ENCODE measurements at places on chromosomes 6 and 20.
A peak's percentile ranks its signal among the peaks of the same experiment; 100 is the strongest.

GRCh38 chr6:26003102-26003694 lies 40.6 kb downstream of the TRIM38 start:
- peak; percentile 53 for DNase-seq

DNA sequence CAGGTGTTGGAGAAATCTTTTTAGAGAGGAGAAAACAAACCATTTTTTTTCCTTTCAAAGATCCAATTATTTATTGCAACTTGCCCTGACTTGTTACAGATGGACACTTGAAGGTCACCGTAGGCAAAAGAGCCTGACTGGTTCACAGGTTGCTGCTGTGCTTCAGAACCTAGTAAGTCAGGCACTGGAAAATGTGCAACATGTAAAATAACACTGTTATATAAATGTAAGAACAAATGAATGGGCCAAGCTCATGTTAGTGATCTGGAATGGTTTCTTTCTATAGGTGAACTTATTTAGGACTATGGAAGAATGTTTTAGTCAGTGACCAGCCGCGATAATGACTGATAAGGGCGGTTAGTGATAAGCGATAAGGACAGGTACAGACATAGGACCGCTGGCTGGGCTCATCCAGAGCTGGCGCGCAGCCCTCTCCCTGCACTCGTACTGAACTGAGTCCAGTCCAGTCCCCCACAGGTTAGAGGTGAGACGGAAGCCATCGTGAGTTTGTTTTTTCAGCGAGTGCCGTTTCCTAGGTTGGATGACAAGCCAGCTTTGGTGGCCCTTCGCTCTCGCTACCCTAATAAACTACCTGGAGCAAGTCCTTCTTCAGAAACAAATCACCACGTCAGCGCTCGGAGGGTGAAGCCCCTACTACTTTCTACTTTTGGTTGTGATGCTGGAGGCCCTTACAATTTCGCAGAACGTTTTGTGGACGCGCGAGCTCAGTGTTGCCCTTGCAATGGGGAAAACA lies 94.4 kb upstream of the PRDM1 start:
- no peak for DNase-seq

DNA sequence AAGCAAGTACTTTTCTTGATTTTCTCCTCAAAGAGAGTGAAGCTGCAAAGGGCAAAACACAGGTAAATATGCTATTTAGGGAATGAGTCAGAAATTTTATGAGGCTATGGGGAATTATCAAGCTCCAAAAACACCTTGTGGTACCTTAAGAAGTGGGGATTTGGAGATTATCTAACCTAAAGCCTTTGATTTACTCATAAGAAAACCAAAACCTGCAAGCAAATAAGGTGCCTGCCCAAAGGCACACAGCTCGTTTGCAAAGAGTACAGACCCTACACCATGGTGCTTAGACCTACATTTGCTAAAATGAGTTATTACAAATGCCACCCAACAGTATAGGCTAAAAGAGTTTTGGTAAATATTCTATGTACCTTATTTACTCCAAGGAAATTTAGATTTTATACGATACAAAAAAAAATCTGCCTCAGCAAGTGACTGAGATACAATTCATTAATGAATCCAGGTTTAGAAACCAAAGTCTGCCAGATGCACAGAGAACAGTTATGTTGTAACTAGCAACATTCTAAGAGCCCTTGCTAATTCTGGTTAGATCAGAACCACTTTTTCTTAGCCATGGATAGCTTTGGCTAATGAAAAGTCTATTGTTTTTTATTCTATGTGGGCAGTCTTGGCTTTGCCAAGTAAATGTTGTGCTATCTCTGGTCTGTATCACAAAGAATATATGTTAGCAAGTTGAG lies 101.5 kb downstream of the KHDC1L start:
- DNase-seq = no peak

GRCh38 chr6:130933712-130934200 lies 106.5 kb downstream of the SMLR1 start:
- no peak for DNase-seq

- no peak for DNase-seq
Measured at GRCh38 chr6:68445926-68446325, 189.2 kb upstream of the ADGRB3 start.

DNA sequence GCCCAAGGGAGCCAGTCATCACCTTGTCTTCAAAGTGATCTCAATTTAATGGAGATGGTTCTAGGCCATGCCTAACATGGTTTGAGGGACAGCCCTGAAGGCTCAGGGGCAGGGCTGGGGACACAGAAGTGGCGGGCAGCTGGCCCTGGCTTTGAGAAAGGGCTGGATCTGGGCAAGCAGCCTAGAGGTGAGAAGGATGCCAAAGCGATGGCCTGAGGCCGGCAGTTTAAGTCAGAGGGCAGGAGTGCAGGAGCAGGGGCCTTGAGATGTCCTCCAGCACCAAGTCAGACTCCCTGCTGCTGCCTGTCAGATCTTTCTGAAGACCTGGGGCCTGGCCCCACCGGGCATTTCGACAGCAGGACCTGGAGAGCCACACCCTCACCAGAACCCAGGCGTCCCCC lies 28.4 kb upstream of the APMAP start:
- no peak for DNase-seq

DNA sequence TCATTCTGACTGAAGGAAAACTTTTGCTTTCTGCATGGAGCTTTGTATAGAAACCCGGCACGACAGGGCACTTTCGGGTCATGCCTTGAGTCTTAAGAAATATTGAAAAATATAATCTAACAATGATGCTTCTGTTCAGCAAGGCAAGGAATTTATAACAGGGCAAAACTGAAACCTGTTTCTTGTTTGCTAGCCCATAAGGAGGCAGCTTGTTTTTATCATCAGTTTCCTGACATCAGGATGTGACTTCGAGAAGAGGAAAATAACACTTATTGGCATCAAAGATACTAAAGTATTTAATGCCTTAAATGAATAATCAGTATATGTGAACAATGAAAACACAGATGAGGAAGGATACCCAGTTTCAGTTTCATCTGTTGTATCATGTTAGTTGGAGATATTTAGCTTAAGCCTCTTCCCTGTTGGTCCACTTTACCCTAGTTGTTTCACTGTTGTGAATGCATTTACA lies 146.5 kb downstream of the CDKAL1 start:
- DNase-seq = no peak

- DNase-seq = no peak
Measured at GRCh38 chr6:32046450-32047083, 8.4 kb downstream of the CYP21A2 start.

GRCh38 chr6:158376631-158377081 lies 64.4 kb downstream of the TULP4 start:
- peak; percentile 93 for DNase-seq

DNA sequence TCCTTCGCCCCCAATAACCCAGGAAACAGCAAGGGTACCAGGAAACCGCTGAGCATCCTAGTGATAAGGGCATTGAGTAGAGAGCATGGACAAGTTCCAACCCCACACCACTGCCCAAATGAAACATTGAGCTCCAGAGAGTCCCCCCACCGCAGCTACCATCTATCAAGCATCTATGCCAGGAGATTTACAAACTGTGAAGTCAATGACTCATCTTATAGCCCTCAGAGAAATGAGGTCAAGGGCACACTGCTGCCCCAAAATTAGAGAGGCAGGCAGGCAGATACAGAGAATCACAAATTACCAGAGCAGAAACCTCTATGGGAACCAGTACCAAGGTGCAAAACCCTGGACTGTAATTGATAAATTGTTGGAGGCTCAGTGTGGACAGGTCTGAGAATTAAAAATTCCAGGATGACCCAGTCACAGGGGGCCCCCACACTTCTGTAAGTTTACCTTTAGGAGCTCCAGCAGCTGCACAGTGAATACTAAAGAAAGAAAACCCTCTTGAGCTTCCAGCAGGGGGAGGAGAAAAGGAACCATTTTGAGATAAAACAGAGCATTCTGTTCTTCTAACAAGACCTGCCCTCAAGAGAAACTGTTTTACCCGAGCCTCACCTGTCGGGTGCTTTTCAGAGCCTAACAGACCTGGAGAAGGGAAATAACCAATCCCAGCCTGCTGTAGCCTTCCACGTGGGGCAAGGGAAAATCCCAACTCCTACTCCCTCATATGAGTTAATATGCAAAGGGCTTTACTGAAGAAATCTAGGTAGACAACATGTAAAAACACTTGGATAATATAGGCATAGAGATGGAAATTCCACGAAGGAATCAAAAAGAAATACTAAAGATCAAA lies 118.0 kb upstream of the ARID1B start:
- DNase-seq = no peak

DNA sequence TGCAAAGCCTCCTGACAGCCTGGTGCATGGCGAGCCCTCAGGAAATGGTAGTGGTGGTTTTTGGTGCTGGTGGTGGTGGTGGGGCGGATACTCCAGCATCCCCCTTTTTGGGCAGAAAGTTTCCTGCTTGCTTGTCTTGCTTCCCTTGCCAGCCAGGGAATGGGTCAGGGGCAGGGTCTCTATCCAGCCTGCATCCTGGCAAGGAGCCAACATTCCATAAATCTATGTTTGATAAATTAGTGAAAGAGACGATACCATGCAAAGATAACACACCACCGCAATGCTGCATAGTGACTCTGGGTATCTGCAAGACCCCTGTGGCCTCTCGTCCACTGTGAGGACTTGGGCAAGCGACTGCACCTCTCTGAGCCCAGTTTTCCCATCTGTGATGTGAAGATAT lies 246.2 kb downstream of the LRFN2 start:
- DNase-seq = no peak

GRCh38 chr20:40416274-40416673 lies 272.8 kb downstream of the MAFB start:
- DNase-seq = no peak

- DNase-seq = peak; percentile 9
Measured at GRCh38 chr6:80357081-80357480, 250.6 kb downstream of the BCKDHB start.

DNA sequence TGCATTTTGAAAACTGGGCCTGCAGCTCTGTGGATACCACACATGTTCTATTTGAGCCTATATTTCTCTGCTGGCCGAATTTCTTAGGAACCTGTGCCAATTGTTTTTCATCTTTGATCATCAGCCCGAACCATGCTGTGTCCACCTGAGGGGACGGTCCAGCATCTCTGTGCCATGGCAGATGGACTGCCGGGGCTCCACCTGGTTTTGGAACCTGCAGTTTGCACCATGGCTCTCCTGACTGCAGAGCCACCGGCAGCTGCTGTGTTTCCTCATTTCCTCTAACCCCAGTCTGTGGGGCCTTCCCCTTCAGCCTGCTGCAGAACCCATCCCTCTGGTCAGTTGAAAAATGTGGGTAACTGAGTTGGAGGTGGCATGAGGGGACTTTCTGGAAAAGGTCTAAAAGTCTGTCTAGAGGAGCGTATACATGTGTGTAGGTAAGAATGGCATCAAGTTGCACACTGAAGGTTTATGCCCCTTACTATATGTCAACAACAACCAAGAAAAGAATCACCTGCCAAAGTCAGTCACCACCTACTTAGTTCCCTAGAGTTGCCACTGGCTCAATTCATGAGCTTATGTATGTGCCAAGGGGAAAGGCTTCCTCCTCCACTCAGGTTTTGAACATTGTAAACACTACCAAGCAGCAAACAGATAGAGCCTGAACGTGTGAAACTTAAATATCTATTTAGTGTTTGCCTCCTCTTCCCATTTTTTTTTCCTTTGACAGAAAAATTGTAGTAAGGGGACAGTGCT lies 548.2 kb downstream of the PRKN start:
- no peak for DNase-seq

DNA sequence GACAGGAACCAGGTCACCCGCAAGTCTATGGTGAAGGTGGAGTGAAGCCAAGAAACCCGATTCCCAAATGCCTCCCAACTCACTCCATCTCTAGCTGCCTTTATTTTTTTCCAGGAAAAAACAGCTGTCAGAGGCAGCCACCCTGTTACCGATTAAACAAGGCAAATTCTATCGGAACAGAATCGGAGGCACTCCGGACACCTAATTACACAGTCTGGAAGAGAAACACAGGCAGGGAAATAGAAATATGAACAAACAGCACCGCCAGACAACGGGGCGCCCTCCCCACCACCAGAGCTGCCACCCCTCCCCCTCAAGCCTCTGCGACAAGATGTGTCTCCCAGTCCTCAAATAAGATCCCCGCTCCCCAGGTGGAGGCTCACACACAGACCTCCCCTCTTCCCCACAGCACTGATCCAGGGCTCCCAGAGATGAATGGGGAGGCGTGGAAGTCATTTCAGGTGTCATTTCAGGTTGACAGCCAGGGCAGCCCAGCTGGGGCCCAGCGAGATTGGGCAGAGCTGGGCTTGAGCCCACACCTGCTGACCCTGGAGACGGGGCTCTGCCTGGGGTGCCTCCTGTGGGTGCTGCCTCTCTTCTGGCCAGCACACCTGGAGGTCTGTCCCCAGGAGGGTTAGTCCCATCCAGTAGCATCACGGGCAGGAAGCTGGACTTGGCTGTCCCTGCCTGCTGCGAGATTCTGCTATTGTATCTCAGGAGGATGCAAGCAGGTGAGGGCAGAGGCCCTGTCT lies 19.8 kb upstream of the VSTM2L start:
- no peak for DNase-seq

GRCh38 chr6:4303638-4304037 lies 168.3 kb upstream of the ECI2 start:
- no peak for DNase-seq

GRCh38 chr6:143157131-143157530 lies 96.4 kb downstream of the AIG1 start:
- no peak for DNase-seq

GRCh38 chr6:154498340-154498934 lies 12.0 kb downstream of the CNKSR3 start:
- no peak for DNase-seq

DNA sequence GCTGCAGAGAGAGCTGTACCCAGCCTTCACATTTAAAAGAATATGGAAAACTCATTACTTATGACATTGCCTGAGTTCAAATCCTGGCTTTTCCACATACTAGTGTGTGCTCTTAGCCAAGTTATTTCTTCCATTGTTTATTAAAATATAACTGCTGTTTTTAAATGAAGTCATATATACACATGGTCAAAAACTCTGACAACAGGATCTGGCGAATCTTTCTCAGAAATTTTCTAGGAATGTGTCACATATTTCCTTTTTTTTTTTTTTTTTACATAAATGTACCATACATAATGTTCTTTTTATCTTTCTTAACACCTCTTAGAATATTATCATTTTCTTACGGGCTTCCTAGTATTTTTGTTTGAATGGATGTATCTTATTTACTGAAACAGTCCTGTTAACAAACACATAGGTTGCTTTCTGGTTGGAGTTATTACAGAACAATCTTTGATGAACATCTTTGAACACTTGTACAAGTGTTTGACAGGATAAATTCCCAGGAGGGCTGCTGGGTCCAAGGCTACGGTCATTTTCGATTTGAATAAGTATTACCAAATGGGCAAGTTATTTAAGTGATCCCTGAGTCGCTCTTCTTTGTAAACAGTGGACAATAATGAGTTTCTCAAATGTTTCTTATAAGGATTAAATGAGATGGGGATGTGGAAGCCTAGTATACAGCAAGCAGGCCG lies 1.6 kb upstream of the SNX9 start:
- DNase-seq = no peak

- DNase-seq = peak; percentile 34
Measured at GRCh38 chr6:6057442-6058053, 50.8 kb upstream of the NRN1 start.

GRCh38 chr6:137772541-137773250 lies 94.4 kb upstream of the TNFAIP3 start:
- DNase-seq = no peak

- DNase-seq = no peak
Measured at GRCh38 chr6:144341831-144342527, 56.8 kb downstream of the UTRN start.

GRCh38 chr6:113491376-113491775 lies 365.8 kb upstream of the MARCKS start:
- DNase-seq = no peak
